ENCODE measurements at places on chromosomes 6 and 20.

DNA sequence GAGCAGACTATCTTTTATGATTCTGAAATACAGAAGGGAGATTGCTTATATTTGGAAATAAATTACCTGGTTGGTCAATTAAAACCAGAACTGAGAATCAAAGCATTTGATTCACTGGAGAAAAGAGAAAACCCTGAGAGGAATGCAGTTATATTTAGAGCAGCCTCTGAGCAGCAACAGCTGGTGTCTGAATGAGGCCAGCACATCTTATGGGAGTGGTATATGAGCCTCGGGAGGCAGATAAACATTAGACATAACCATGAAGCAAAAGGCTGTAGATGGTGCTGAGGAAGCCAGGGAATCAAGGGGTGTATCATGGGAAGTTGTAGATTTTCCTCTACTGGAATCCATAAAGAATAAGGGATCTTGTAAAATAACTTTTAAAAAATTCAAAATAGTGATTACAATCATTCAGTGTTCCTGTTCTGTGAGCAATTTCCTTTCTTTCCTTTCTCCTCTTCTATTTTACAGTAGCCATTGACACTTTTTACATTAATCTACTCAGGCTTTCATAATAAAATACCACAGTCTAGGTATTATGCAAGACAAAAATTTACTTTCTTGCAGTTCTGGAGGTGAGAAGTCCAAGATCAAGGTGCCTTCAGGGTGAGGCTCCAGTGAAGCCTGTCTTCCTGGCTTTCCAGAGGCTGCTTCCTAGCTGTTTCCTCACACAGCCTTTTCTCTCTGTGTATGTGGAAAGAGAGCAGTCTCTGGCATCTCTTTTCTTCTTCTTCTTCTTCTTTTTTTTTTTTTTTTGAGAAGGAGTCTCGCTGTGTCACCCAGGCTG is 32.8 kb upstream of the ENPP5 start:
- DNase-seq = no peak

GRCh38 chr6:131954775-131955107 is 3.6 kb upstream of the CCN2 start:
- no peak for DNase-seq

GRCh38 chr6:29941916-29942274 is 437 bp upstream of the HLA-A start:
- no peak for DNase-seq

DNA sequence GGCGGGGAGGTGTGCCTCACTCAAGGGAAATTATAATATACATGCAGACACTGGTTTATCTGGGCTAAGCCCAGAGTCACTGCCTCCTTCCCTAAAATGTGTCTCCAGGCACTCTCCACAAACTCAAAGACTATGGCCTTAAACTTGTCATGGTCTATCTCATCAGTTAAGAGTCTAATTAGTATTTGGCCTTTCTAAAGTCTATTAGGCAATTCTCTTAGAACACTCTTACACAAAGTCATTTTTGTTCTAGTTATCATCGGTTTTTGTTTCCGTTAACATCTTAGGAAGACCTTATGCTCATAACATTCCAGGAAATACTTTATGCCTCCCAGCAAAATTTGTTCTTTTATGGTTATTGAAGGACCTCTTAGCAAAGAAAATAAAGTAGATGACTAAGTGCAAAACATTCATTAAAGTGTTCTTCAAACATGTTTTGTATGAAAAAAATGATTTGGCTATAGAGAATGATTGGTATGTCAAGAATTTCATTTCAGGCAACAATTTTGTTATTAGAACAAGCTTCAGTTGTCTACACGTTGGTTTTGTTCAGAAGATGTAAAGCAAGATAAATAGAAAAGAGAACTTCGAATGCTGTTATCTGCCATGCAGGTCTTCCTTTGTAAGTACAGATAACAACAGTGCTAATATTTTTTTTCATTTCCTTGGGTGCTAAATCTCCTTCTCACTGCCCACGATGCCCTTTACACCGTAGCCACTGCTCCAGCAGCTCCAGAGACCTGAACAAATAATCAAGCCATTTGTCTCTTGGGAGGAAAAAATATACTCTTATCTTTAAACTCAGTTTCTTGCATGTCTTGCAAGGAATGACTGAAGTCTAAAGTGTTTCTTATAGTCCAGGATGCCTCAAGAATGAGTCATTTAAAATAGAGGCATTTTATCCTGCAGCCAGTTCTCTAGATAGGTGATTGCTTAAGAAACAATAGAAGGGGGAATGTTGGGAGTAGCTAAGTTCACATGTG is 170.4 kb downstream of the HTR1B start:
- no peak for DNase-seq

DNA sequence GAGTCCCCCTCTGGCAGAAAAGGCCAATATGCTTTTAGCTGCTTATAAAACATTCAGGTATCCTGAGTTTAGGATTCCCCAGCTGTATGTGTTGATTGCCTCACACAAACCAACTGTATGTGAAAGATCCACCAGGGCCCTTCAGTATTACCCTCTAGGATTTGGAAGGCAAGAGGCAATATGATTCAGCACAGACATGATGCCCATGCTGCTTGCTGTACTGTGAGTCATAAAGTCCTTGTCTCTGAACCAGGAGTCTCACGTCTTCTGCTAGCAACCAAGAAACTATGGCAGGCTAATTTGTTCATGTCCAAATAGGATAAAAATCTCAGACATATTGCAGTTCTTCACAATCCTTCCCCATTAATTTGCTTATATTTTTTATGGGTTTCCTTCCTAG is 789.2 kb upstream of the SLC35B3 start:
- no peak for DNase-seq

GRCh38 chr20:1402149-1402548 is 9.3 kb upstream of the FKBP1A start:
- no peak for DNase-seq

DNA sequence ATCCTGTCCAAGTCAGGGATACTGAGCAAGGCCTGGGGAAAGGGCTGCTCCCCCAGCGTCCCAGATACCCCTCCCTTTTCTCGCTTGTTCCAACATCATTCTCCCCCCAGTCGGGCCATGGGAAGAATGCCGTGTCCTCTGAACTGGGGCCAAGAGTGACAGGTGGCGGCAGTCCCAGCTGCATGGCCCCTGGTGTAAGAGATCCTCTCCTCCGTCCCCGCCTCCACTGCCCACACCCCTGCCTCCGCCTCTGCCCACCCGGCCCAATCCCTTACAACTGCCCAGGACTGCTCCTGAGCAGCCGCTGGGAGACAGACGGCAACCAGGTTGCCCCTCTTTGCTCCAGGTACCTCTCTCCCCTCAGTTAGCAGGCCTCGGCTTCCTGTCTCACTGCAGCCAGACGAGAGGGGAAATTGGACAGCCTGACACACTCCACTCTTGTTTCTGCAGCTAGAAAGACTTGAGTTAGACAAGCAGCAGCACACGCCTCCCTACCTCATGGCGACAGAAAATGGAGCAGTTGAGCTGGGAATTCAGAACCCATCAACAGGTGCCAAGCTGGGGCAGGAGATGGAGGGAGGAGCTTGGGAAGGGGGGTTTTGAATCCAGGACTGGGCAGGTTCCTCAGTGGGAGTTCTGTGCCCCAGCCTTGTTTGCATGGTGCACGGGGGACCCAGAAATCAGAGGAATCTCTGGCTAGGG is at the start of gene MYLK2:
TSS of gene MYLK2 (plus strand) at position 274 of the 702 bp plus-strand sequence. CDS start at position 499, 225 bp downstream.
- DNase-seq = no peak

DNA sequence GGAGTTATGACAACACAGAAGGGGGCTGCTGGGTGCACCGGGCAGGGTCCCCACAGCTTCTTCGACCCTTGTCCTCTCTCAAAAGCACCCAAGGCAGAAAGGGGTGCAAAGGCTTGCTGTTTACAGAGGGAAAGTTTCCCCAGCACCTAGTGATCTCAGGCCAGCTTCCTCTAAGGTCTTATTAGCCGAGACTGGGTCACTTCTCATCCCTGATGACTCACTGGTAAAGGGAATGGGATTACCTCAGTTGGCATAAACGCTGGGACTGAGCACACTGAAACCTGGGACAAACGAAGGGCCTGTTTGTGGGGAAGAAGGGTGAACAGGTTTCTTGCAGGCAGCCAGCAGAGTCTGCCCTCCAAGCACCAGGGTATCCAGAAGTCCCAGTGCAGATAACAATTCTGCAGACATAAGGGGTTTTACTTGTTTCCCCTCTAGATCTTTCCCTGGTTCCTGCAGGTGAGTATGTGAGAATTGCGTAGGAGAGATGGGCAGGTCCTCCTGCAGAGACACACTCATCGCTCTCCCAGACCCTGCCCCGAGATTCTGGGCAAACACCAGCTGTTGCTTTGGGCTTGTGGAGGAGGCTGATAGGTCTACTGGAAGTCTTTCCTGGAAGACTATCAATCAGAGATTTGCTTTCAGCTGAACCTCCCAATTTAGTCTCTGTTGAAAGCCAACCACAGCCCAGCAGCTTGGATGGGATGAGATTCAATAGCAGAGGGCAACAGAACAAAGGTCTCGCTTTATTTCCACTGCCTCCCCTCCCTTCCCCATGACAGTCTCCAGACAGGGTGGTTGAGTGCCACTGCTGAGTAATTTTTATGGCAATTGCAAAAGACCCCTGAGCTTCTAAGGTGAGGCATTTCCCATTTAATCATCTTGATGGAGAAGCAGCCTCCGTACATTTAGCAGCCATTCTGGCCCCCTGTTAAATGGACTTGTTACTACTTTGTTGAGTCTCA is 25.7 kb downstream of the KCNG1 start:
- DNase-seq = no peak

DNA sequence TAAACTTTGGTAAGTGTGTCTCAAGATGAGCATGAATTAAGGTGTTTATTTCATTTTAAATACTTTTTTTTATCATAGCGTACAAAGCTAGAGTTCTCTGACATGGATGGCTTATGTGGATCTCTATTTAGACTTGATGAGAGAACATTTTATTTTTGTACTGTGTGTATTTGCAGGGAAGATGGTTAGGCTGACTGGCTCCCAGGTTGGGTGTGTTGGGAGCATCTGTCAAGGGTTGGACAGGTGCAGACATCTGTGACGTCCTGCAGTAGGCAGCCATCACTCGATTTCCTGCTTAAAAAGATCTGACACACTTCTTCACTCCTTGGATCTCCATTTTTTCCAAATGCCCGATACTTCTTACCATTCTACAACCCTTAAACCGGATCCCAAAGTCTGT is 221.9 kb upstream of the QKI start:
- no peak for DNase-seq

- DNase-seq = no peak
Observed at GRCh38 chr6:108117427-108118358, 43.2 kb upstream of the OSTM1 start.

- DNase-seq = no peak
Observed at GRCh38 chr20:47682028-47682783, 103.1 kb downstream of the SULF2 start.

- no peak for DNase-seq
Observed at GRCh38 chr6:108847738-108848115, 495 bp upstream of the ARMC2 start.

GRCh38 chr6:169415179-169415578 is 161.5 kb upstream of the THBS2 start:
- no peak for DNase-seq

DNA sequence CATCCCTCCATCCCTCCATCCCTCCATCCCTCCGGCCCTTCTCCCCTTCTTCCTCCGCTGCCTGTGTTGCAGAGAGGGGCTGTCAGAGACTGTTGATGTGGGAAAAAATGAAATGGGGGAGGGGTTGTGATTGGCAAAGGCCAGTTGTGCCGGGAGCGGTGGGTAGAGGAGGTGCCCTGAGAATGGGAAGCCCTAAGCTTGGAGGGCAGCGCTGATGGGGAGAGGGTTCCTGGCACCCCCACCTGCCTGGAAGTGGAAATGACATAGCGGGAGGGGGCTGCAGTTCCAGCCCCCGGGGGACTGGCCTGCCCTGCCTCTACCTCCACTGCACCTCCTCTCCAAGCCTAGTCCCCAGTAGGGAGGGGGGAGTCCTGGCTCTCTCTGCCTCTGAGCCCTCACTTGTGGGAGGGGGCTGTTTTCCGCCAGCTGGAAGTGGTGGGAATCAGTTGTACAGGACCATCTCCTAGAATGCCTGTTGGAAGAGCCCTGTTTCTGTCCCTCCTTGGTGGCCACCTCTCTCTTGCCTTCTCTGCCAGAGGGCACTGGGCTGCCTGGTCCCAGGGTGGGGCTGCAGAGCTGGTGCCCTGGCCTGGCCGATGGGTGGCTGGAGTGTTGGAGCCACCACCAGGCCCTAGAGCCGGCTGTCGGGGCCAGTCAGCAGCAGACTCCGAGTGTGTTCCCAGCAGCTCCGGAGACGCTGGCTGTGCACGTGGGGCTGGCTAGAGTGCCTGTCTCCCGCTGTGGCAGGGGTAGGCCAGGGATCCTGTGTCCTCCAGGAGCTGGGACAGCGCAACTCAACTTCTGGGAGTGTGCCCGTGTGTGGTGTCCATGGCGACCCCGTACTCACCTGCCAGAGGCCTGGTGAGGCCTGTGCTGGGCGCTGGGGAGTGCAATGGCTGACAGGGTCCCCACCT is 1.5 kb downstream of the DLGAP4 start:
- DNase-seq = no peak

- no peak for DNase-seq
Observed at GRCh38 chr20:3923818-3924217, 34.6 kb downstream of the PANK2 start.

DNA sequence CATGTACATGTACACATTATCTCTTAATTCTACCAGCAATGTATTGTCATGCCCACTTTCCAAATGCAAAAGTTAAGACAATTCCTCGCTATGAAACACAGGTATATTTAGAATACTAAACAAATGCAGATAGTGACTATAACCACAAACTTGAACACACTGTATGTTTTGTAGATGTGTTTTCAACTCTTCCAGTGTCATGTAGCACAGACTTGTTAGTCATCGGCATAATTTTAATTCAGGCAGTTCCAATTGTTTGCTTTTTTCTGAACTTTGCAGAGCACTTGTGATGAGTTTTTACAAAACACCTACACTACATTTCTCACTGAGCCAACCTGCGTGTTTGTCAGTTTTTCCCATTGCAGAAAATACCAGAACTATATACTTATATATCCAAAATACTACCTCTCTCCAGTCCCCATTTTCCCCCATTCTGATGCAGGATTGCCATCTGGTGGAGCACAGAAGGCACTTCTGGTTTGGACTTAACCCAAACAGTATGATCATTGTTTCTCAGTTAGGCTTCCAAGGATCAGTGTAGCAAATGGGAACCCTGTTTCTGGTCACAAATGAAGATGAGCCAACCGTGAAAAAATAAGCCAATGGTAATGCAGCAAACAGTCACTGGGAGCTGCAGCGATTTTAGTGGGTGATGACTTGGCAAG is 143.4 kb downstream of the ADGRB3 start:
- DNase-seq = no peak

GRCh38 chr6:155399062-155399744 is 56.4 kb downstream of the NOX3 start:
- no peak for DNase-seq

DNA sequence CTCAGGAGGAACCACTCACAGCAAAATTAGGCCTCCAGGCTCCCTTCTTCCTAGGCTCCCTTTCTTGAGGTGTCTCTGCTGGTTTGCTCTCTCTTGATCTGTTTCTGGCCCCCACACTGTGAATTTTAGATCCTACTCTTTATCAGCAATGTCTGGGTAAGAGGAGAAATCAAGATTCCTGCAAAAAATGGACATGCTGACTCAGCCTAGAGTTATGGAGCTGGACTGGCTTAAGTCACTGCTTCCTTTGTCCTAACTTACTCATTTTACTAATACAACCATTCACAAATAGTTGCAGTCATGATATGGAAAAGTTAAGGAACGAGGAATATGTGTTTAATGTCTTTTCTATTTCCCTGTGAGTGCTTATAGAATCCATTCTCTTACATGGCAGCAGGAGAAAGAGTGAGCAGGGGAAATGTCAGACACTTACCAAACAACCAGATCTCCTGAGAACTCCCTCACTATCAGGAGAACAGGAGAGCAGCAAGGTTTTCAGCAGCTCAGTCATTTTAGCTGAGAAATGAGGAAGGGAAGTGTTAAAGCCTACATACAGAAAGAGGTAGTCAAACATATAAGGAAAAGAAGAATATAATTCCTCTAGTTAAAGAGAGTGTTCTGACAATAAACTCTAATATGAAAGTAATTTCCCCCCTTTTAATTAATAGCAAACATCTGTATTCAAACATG is 160.8 kb downstream of the PDE7B start:
- no peak for DNase-seq

Data from NCI-H187 (cell line).